Left lung (tissue), 14 donors: ENCODE measurements at places on chromosomes 11 and 22. TPM values are rescaled to one million over a fixed set of nuclear protein-coding genes. Genes with fewer than 3 reads are reported as not detected.

DNA sequence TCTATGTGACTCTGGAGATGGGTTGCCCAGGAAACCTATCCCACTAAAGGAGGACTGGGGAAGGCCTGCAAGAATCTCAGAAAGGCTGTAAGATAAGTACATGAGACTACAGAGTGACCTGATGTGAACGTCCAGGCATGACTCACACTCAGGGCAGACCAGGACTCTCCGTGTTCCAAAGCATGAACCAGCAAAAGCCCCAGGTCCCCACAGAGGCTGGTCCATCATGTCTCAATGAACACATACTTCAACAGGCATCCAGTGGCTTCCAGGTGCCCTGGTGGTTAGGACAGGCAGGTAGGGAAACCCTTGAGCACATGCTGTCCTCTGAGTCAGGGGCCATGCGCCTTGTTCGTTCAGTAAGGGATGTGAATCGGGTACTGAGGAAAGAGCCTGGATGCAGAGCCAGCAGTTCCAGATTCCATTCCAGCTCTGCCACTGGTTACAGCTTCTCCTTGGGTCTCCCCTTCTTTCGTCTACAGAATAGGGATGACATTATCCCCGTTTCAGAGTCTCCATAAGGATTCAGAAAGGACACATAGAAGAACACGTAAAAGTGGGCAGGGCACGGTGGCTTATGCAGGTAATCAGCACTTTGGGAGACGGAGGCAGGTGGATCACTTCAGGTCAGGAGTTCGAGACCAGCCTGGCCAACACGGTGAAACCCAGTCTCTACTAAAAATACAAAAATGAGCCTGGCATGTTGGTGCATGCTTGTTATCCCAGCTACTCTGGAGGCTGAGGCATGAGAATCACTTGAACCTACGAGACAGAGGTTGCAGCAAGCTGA lies 129.0 kb upstream of the TEAD1 start:
- DNase-seq = no peak

DNA sequence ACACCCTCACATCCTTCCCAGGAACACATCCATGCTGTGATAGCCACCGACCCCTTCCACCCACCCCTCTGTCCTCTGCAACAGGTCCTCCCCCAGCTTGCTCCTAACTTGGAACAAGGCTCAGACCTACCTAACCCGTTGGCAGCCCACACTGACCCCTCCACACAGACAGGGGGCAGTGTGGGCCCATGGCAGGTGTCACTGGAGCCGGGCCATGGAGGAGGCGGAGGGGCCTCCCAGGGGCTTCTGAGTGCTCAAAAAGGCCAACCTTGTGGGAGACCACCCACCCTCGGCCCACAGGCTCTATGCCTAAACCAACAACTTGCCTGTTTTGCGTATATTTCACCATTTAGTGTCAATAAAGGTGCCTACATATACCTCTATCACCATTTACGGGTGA lies 57.0 kb downstream of the CERK start:
- DNase-seq = no peak

The OR5A1 gene
- total RNA-seq = not detected

DNA sequence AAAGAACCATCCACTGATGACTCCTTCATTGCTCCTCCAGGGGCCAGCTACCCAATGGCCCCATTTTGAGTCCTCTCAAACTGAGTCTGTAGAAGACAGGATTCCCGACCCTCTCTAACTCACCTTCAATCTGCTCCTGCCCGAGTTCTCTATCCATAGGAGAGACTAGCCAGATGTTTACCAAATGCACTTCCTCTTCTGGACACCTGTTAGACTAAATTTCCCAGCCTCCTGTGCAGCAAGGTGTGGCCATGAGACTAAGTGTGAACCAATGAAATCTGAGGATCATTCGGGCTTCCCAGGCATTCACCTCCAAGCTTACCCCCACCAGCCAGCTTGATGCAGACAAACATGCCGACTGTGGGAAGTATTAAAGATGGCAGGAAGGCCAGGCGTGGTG lies 7.6 kb downstream of the PISD start:
- no peak for DNase-seq

The TMEM184B gene
- 98.3 TPM for total RNA-seq

- DNase-seq = no peak
Measured at GRCh38 chr11:122155765-122156527, 39.9 kb upstream of the BLID start.

- no peak for DNase-seq
Measured at GRCh38 chr11:19187833-19188258, 13.9 kb downstream of the CSRP3 start.

The NCAPH2 gene
- total RNA-seq = 50.1 TPM

The MYEOV gene
- 0.85 TPM for total RNA-seq

GRCh38 chr11:74453373-74453975 lies 13.9 kb downstream of the KCNE3 start:
- DNase-seq = no peak

The LINC01488 gene
- not detected for total RNA-seq

- no peak for DNase-seq
Measured at GRCh38 chr11:116420770-116421528, 351.8 kb downstream of the BUD13 start.

The BATF2 gene
- 8.1 TPM for total RNA-seq
